ENCODE measurements at places on chromosomes 6 and 20.
A peak's percentile ranks its signal among the peaks of the same experiment; 100 is the strongest.

DNA sequence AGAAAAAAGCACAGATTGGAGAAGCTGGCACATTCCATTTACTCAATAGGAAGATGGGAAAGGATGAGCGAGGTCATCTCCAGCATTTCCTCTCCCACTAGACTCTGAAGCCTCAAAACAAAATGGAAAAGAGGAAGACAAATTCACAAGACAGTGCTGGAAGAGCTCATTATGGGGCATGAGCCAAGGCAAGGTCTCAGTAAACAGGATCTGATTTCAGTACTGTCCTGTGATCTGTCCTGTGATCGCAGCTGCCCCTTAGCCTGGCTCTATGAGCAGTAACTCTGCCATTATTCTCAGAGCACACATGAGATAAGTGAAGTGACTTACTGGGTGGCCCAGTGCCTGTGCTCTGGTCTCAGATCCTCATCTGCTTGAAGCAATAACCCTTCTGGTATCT is 68.1 kb upstream of the SLC4A11 start:
- no peak for DNase-seq

DNA sequence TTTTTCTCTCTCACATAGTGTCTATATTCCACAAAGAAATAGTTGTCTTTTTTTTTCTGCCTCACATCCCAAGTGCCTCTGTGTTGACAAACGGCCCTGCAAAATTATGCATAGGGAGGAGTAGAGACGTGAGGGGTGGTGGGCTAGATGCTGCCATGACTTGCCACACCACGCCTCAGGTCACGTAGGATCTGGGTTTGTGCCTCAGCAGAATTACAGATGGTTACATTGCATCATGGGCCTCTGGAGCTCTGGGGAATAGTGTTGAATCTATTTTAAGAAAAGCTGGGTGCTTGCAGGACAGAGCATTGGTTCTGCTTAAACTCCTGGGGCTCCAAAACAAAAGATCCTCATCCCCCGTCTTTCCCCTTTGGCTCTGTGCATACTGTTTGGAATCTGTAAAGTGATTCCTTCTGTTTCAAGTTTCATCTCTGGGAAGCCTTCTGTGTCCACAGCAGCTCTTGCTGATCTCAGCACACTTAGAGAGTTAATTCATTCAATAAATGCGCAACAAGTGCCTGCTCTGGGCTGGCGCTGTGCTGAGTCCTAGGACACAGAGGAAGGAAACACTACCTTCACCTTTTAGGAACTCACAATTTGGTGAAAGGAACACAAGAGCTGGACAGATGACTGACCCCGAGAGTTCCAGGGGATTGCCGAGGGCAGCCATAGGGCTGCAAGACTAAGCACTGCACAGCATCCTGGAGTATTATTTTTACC is 2.4 kb downstream of the FANCE start:
- DNase-seq: no peak

DNA sequence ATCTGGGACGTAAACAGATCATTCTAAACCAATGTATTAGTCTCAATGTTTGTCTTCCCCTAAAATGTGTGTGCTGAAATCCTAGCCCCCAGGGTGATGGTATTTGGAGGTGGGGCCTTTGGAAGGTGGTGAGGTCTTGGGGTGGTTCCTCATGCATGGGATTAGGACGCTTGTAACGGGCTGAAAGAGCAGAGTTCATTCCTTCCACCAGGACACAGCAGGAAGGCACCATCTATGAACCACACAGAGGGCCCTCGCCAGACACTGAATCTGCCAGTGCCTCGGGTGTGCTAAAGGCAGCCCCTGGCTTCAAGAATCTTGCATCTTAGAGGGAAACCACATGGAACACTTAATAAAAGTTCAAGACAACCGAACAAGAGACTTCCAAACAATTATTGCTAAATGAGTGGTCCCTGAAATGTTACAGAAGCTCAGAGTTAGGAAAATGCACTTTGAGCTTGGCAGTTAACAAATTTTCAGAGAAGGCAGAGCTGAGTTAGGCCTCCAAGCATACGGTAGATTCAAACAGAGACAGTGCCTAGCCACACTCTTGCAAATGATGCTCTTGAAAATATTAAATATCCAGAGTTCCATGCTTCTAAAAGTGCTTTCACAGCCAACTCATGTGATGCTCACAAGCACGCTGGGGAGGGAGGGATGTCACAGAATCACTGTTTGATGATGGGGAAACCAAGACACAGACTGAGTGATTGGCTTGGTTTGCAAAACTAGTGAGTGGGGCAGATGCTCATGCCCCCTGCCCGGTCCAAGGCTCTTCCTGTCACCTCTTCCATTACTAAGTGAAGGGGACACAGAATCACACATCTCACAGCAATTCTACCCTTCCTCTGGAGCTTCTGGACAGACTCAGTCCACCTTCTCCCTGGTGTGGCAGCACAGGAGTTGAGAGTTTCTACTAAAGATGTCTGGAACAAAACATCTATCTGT is 27.4 kb downstream of the TBC1D7 start:
- no peak for DNase-seq

DNA sequence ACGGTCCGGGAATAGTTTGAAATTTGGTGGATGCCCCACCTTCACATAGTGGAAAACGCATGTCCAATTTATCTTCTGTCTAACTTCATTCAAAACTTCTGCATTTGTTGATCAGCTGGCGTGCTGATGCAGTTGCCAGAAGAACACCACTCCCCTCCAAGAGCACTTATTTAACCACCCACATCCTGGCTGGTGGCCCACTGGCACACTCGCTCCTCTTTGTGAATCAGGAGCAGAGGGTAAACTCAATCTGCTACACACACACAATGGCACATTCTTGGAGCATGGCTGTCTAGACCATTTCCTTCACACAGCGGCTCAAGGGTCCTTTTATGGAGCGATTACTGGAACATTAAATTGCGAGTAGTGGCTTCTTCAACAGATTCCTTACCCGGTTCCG is 55.1 kb upstream of the CEP162 start:
- no peak for DNase-seq

- DNase-seq: no peak
Observed at GRCh38 chr6:5894357-5894756, 112.4 kb downstream of the NRN1 start.

DNA sequence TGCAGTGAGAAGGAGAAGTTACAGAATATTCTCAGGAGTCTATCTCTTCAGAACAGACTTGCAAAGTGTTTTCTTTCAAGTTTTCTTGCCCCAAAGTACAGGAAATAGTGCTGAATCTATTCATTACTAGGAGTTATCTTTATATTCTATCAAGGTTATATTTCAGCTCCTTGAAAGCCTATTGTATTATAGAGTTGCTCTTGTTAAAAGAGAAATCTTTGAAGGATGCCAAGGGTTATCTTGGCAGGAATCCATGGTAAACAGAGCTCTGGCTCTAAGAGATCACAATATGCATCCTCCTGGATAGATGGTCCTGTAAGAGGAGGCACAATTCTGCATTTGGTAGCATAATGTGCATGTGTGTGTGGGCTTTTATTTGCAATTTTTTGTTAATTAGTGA is 21.2 kb upstream of the SNRPB2 start:
- DNase-seq: no peak

- no peak for DNase-seq
Observed at GRCh38 chr20:58978351-58979190, 2.5 kb upstream of the NELFCD start.

- no peak for DNase-seq
Observed at GRCh38 chr6:17885889-17886576, 101.4 kb downstream of the KIF13A start.

DNA sequence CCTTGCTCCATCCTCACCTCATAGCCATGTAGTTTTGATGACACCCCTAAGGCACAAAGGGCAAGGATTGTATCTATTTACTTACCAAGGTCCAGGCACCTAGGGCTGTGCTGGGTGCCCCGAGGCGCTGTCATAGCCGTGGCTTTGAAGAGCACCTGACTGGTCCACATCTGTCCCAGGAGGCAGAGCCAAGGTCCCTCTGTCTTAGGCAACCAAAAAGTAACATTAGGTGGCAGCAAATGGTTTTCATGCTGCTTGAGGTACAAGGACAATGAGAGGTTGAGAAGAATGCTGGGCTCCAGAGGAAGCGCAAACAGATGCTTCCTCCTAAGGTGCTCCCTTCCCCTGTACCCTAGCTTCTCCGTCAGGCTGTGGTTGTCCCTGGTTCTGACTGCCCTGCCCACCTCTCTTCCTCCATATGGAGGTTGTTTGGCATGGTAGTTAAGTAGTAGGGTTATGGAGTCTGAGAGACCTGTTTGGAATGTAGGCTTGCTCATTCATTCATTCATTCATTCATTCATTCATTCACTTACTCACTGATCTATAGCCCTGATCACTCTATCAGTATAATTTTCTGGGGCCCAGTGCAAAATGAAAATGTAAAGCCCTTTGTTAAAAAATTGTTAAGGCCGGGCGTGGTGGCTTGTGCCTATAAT is 3.0 kb upstream of the UQCC2 start:
- no peak for DNase-seq

DNA sequence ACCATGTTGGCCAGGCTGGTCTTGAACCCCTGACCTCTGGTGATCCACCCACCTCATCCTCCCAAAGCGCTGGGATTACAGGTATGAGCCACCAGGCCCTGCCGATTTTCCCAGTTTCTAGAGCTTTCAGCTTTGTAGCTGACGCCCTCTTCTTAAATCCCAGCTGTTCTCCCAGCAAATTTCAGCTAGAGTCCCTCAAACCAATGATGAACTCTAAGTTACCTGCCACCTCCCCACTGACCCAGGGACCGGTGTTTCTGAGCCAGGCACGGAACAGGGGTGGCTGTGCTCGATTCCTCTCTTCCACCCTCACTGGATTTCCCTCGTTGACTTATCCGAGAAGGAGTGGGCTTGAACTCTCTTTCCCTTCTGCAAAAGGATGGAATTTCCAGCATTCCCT is 39.1 kb downstream of the SUN5 start:
- no peak for DNase-seq

DNA sequence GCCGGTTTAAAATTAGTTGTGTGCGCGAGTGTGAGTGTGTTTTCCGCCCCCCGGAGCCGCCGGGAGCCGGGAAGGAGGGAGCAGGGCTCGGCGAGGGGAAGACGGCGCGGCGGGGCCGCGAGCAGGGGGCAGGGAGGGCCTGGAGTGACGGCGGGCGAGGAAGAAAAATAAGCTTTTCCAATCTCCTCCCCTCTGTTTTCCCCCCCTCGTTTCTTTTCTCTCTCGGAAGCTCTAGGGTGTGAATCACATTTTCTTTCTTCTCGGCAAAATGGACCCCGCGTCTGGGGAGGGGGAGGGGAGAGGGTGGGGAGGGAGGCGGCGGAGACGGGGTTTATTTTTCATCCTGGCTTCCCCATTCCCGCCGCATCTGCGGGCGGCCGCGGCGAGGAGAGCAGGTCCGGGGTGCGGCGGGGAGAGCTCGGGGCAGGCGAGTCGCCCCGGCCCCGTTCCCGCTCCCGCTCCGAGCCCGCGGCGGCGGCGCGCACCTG is 881 bp downstream of the BICRAL start:
- DNase-seq: peak; percentile 80

- no peak for DNase-seq
Observed at GRCh38 chr6:84635081-84635761, 129.2 kb downstream of the TBX18 start.

DNA sequence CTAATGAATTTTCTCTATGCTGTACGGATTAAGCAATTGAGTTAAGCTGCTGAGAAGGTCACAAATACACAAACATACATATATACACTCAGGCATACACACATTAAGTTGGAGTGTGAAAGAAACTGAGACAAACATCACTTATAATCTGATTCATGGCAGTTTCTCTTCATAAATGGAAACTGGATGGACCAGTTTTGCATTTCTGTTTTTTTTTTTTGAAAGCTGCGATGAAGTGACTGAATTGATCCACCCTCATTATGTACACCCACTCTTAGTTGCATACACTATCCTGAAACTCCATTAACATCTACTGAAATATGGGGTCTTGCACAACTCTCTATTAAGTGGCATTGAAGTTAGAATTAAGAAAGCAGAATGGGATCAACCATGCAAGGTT is 32.9 kb upstream of the TENT5A start:
- DNase-seq: no peak

- no peak for DNase-seq
Observed at GRCh38 chr6:40410821-40411220, 176.3 kb downstream of the LRFN2 start.

DNA sequence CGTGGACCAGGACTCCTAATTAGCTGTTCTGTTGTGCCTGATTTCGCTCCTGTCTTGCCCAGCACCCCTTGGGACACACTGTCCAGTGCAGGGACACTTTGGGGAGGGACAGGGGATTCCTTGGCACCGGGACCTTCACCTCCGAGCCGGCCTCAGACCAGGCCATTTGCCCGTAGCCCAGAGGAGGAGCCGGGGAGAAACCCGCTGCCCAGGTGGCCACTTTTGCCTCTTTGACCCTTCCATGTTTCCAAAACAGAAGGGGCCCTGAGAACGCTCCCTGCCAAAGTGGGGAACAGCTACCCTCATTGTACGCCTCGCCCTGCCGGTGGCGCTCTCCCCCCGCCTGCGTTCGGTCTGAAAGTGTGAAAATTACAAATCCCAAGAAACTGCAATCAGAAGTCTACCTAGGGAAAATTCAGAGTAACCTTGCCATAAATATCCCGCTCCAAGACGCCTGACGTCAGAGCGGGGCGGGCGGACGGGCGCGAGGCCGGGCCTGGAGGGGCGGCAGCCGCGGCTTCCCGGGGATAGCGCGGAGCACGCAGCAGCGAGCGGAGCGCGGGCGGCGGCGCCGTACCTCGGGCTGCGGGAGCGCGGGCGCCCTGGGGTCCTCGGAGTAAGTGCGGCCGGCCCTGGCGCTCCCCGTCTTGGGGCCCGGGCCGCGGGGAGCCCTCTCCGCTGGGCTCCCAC is at the start of gene DAAM2:
Gene DAAM2, plus strand, starts transcription at position 527 of the 690 bp plus-strand sequence. CDS start 63,927 bp downstream, outside the sequence.
- DNase-seq: no peak

- peak; percentile 74 for DNase-seq
Observed at GRCh38 chr6:26055719-26056582, 31.3 kb upstream of the HFE start.

GRCh38 chr6:26336355-26337198 is 28.4 kb upstream of the BTN3A2 start:
- DNase-seq: no peak

GRCh38 chr20:56903858-56904257 is 274.8 kb downstream of the TFAP2C start:
- no peak for DNase-seq

DNA sequence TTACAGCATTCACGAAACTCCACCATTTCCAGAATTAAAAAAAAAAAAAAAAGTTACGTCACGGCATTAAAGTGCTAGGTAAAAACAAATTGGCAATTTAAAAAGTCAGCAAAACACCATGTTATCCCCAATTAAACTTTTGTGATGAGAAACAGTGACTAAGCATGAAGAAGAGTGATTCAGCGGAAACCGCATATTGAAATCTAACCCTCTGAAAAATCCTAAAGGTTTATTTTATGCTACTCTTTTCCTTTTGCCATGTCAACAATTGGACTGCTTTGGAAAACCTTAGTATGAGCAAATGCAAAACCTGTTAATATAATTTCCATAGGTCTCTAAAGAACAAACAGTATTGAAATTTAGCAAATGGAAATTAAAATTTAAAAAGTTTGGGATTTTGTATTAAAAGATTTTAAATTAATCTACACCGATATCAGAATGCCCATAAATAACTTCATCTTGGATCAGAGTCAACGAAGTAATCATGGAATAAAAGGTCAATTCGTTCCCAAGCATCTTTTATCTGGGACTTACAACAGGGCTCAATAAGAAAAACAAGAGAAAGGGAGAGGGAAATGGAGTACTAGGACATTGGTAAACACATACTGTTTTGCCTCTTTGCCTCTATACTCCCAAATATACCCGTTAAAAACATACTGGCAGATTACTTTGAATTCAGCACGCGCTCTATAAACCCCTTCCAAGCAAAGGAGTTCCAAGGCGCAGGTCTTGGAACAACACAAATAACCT is 1.1 kb downstream of the FBXO30 start:
- no peak for DNase-seq

- no peak for DNase-seq
Observed at GRCh38 chr20:5090191-5090590, 29.6 kb downstream of the PCNA start.

GRCh38 chr6:136147342-136147741 is 102.8 kb downstream of the MTFR2 start:
- DNase-seq: no peak
